Stimulated activated CD8-positive, alpha-beta memory T cell treated with anti-CD3 and anti-CD28 coated beads, Interleukin-2, amount 100 ng/mL, for 48 hours (primary cell): ENCODE measurements at places on chromosomes 11 and 22.

- no peak for DNase-seq
Observed at GRCh38 chr11:68149417-68149816, 28.2 kb upstream of the CHKA start.

- DNase-seq, result no peak
Observed at GRCh38 chr22:47307326-47307725, 544.9 kb downstream of the TBC1D22A start.

DNA sequence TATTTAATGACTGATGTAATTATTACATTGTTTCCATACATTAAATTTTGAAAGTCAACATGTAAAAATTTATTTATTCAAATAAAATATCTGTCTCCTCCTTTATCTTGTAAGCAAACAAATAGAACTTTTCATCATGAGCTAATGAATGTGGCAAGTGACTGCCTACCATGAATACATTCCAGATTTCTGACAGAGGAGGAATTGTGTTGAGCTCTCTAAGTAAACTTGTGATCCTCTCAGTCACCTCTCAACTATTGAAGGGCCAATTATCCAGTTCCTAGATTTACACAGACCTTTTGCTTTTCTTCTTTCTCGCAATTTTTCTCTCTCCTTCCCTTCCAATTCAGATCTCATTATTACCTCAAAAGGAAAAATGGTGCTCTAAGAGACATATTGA lies 21.5 kb downstream of the PRRG4 start:
- no peak for DNase-seq

GRCh38 chr22:17915188-17915587 lies 109.2 kb downstream of the MICAL3 start:
- no peak for DNase-seq

- DNase-seq, result no peak
Observed at GRCh38 chr11:75475767-75476650, 43.0 kb upstream of the KLHL35 start.

DNA sequence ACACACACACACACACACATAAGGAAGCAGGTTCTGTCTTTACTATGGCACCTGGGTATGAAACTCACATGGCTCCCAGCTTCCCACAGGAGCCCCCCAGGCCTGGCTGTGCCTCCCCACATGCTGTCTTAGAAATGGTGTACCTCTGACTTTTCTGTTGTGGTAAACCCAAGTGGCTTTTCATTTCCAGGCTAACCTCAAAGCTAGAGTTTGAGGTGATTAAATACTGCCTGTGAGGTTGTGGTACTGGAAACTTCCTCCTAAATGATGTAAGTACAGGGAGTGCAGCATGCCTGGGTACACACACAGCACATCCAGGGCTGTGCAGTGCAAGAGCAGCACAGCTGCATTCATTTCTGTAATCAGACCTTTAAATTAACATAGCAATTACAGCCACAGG lies 34.4 kb downstream of the ME3 start:
- no peak for DNase-seq

DNA sequence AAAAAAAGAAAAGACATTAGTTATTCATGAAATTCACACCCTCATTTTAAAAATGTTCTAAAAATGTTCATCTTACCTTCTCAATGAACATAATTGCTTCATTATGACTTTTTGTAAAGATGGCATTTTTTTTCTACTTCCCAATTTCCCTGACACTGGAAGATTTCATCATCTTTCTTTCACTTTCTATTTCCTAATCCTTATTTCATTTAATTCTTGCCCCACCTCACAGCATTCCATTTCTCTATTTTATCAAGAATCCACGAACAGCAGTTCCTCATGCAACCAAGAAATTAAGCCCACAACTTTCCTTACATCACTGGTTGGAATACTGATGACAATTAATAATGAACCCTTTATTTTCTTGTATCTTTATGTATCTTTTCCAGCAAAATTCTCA lies 1.9 kb downstream of the PATL1 start:
- DNase-seq, result no peak

DNA sequence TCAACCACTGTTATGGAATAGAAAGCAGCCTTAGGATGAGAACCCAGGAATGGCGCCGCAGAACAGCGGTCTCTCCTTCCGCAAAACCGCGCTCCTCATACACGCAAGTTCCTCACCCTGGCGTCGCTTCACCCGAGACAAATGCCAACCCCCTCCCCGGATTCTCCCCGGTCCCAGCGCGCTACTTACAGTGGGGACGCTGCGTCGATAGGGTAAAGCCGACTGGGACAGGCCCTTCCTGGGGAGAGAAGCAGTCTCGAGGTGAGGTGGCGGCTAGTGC lies 287 bp downstream of the RPS13 start:
- peak; percentile 14 for DNase-seq

DNA sequence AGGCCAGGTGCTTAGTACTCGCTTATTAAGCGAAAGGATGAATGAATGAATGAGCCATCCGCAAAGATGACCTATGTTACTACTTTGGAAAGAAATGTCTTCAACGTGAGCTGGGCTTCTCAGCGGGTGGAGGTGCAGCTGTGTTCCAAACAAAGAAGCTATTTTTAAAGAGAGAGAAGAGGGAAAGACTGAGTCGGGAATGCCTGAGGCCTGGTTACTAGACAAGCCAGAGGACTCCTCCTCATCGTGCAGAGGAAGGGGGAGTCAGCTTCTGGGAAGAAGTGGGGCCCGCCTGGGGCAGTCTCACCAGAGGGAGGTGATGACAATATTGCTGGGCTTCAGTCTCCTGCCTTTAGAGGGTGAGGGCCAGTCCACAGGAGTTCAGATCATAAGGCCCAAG lies 30.4 kb upstream of the CD5 start:
- DNase-seq, result no peak

DNA sequence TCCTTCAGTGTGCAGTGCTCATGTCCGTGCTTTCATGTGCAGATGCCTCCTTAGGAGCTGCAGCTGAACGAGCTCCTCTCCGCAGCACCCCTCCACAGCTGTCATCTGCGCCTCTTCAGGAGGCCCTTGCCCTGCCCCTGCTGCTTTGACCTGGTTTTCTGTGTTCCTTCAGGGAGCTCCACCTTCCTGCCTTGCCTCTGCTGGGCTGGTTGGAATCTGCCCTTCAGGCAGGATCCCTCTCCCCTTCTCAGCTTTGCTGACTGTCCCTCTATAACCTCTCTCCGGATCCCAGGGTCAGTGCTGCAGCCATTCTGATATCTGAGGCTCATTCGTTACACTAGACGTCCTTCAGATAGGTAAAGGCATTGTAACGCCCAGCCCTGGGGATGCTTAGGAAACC lies 67.9 kb downstream of the SCN3B start:
- DNase-seq, result no peak

- no peak for DNase-seq
Observed at GRCh38 chr11:47204637-47204989, 10.2 kb upstream of the DDB2 start.

- DNase-seq, result no peak
Observed at GRCh38 chr11:57336111-57336666, 497 bp upstream of the SSRP1 start.

DNA sequence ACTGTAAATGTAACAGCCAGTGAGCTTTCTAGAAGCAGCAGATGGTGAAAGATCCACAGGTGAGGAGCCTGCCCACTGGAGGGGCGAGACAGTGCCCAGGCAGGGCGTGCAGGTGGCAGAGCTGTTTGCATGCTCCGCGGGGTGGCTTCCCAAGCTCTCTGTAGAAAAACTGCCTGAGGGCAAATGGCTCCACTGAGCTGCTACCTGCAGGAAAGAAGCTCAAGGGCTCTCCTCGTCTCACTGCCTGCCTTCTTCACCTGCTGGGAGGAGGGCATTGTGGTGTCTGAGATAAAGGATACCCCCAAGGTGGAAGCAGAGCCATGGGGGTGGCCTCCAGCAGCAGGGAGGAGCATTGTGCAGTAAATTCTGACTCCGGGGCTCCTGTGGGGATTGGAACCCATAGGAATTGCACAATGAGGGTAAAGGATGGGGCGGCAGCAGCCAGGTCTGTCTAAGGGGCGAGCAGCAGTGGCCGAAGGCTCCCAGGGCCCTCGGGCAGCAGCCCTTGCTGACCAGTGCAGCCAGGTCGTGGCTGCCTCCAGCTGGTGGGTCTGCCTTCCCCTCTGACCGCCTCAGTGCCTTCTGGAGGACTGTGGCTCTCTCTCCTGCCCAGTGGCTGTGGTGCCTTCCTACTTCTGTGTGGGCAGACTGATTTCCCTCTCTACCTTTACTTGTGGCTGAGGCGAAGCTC lies 28.0 kb upstream of the CABP7 start:
- DNase-seq, result no peak

DNA sequence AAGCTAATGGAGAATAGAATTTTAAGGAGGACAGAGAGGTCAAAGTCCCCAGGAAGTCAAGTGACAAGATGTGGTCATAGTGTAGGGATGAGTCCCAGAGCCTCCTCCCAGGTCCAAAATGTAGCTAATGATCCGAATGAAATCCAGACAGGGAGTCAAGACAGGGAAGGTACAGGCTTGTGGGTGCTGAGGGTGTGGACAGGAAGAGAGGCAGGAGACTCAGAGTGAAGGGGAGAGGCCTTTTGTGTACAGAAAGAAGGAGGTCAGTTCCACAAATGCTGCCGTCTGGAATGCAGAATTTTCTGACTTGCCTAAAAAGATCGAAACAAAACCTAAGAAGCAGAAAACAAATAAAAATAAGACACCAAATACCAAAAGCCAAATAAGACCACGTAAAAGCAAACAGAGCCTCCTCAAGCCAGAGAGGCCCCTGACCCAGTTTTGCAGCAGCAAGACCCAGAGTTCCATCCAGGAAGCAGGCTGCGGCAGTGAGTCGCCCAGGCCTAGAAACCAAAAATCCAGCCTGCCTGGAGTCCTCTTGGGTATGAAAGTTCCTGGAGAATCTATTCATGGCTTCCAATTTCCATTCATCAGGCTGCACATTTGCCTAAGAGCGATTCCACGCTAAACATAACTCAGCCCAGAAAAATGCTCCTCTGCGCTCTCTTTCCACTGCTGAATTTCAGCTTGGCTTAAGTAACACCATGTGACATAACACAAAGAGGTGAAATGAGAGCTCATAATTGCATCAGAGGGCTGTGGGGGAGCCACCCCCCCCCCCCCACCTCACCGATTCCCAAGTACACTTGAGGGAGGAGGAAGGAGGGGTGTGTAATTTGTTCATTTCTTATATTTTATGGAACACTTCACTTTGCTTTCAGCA lies 71.2 kb downstream of the KIRREL3 start:
- no peak for DNase-seq
